SHP77 treated with DMSO at 0.1 percent for 48 hours (cell line): ENCODE measurements at places on chromosomes 1 and 21.

DNA sequence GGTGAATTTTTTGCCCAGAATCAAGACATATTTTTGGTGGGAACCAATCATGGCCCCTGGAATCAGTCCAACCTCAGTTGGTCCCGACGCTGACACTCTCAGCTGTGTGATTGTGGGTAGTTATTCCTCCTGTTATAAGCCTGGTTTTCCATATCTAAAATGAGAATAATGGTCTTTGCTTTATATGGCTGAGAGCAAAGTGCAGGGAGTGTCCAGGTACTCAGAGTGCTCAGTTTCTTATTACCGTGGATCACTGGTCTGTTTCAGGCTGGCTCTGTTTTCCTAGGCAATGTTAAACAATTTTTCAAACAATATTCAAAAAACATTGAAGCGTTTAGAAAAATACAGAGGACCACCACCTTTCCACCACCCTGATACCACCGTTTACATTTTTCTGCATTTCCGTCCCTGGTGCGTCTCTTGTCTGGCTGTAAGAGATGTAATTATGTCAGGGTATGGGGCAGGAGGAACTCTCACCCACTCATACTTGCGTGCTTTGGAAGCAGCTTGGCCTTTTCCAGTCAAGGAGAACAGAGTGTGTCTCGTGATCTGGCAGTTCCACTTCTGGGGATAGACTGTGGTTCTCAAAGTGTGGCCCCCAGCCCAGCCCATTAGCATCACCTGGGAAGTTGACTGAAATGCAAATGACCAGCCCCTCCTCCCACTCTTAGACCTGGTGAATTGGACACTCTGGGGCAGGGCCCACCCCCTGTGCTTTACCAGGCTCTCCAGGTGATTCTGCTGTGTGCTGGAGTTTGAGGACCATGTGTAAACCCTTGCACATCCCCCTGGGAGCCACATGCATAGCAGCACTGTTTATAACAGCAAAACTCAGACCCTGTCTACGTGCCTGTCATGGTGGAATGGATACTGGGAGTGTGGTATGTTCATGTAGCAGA is 6.8 kb downstream of the MX1 start:
- DNase-seq, result no peak

- DNase-seq, result peak; percentile 25
Observed at GRCh38 chr1:37338658-37339057, 135.7 kb upstream of the ZC3H12A start.

DNA sequence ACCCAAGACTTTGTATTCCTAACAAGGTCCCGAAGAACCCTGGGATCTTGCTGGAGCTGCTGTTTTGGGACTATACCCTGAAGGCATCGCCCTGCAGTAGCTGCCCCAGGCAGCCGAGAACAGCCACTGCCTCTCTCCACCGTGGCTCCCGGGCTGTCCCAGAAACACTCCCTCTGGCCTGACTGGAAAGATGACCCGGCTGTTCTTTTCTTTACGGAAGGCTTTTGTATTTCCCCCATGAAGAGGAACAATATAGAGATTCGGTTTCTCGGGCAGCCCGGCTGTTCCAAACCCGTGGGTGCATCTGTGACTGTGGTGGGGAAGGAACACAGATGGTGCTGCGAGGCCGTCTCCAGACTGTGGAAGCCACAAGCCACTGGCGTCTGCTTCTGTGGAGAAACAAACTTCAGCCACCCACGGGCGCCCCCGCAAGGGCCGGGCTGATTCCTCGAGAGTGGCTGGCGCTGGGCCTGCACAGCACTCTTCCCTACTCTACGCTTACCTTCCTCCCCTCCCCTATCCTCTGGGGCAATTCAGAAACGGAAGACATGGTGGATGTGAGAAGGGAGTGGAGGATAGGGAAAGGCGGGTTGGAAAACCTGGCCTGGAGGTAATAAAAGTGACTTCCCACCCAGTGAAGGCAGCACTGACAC is 33.7 kb upstream of the VASH2 start:
- no peak for DNase-seq

GRCh38 chr1:223136086-223136485 is 7.0 kb downstream of the TLR5 start:
- no peak for DNase-seq

GRCh38 chr1:6850537-6850936 is 65.3 kb downstream of the CAMTA1 start:
- DNase-seq, result no peak
